ENCODE measurements at places on chromosomes 3 and 15.

- DNase-seq, result no peak
Observed at GRCh38 chr3:21310891-21311290, 440.1 kb downstream of the ZNF385D start.

- no peak for DNase-seq
Observed at GRCh38 chr15:39180030-39180429, 400.8 kb upstream of the THBS1 start.

DNA sequence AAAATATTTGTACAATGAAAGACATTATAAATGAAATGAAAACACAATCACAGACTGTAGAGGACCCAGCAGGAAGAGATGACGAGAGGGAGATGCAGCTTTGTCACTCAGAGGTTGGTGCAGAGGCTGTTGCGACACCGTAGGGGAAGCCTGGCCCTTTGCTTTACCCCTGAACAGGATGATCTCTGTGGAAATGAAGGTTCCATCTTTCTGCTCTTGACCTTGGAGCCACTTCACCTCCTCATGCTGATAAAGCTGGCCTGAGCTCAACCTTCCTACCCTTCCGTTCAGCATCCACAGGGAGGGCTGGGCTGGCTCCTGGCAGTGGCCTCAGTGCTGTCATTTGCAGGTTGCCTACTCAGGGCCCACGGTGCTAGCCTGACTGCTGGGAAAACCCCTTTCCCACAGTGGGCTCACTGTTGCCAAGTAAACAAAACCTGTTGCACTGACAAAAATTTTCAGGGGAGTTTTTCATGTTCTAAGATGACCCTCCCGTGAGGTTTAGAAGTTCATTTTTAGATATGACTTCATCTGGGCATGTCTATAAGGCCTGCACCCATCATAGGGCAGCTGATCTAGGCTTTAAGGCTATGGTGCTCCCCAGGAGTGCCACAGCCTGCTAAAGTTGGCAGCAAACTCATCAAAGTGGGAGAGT, 3.0 kb upstream of the CD80 start:
- peak; percentile 8 for DNase-seq

DNA sequence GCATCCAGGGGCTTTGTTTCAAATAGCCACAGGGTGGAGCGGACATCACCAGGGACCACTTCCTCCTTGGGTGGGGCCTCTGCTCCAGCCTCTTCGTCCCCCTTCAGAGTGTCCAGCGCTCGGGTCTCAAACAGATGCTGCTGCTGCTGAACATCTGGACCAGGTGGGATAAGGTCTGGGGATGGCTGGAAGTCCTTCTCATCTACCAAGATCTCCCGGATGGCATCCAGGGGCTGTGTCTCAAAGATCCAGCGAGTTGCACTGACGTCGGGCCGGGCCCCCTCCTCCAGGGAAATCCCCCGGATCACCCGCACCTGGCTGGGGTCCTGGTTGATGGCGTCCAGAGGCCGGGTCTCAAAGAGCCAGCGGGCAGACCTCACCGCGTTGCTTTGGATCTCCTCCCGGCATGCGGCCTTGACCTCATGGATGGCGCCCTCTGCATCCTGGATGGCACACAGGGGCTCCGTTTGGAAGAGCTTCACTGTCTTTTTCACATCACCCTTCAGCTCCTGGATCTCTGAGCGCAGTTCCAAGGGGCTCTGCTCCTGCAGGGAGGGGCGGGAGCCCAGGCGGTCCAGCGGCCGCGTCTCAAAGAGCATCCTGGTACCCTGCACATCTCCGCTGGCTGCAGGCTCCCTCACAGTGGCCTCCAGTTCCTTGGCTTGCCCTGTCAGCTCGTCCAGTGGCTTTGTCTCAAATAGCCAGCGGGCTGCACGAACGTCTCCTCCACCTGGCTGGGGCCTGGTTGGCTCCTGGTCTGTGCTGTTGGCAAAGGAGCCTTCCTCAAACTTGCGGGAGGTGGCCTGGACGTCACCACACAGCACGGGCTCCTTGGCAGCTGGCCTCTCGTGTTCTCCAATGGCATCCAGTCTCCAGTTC, 3.9 kb downstream of the XIRP1 start:
- no peak for DNase-seq

DNA sequence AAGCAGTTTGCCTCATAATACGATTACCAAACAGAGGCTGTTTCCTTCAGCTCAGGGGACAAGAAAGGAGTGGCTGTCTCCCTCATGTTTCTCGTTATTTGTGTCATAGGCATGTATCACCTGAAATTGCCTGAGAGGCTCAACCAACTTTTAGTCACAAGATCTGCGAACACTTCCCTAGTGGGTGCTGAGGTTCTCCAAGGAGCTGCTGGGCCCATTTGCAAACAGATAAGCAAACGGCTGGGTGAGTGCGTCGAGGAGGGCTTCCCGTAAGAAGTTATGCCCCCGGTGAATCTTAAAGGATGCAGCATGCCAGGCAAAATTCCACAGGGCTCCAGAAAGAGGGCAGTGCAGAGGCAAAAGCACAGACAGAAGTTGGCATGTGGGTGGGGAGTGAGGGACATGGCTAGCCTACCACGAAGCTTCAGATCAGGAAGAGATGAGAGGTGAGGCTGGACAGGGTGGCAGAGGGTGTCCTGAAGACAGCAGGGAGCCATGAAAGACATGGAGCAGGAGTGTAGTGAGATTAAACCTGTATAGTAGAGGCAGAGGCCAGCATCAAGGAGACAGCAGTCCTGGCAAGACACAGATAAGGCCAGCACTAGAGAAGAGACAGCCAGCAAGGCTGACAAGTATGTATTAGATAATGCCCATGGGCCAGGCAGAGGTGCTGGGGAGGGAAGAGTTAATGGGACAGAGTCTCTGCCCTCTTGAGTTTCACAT, 4.0 kb upstream of the GP9 start:
- DNase-seq, result no peak

- no peak for DNase-seq
Observed at GRCh38 chr15:92091155-92091734, 237.7 kb downstream of the SLCO3A1 start.

GRCh38 chr3:147216143-147216673, 190.1 kb downstream of the ZIC4 start:
- DNase-seq, result no peak
